Caki2 (cell line): ENCODE measurements at places on chromosomes 7 and 10. TPM values are rescaled to one million over a fixed set of nuclear protein-coding genes. Genes with fewer than 3 reads are reported as not detected.

- DNase-seq = no peak
These were observed 10.0 kb upstream of the INPP5F start for GRCh38 chr10:119715628-119716505.

GRCh38 chr7:99618726-99619125, 2.0 kb downstream of the ZSCAN25 start:
- DNase-seq = peak; percentile 17

Gene ATOH7
- total RNA-seq = not detected in 2 replicates

DNA sequence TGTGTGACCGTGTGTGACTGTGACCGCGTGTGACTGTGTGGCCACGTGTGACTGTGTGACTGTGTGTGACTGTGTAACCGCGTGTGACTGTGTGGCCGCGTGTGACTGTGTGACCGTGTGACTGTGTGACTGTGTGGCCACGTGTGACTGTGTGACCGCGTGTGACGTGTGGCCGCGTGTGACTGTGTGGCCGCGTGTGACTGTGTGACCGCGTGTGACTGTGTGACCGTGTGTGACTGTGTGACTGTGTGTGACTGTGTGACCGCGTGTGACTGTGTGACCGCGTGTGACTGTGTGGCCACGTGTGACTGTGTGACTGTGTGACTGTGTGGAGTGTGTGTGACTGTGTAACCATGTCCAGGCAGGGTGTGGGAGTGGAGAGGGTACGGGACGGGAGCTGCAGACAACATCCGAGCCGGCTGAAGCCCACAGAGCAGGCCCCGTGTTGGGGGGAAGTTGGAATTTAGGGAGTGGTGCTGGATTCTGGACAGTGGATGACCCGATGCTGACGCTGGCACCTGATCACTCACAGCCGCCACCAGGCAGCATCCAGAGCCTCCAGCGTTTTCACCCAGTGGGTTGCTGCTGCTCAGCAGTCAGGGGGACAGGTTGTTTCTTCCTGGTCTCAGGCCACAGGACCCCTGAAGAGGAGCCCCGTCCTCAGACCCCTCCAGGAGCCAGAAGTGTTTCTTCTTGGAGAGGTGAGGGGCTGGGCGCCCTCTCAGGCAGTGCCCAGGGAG, 503.5 kb downstream of the DNAJB6 start:
- DNase-seq = no peak

DNA sequence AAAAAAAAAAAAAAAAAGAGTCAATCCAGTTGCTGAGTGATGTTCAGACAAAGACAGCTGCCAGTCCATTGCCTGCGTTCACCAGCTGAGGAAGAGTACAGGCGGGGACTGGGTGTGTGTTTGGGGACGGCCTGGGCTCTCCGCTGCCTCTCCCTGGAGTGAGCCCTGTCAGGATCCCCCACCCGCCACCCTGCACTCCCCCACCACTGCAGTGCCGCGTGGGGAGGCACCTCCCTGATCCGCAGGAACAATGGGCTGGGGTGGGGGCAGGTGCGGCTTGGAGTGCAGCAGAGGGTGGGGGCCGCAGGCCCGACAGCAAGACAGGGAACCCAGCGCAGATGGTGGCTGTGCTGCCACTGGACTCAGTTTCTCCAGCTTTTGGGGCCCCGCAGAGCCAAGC, 1.4 kb downstream of the HSPA12A start:
- no peak for DNase-seq

Gene TAS2R3
- not detected in 2 replicates for total RNA-seq

DNA sequence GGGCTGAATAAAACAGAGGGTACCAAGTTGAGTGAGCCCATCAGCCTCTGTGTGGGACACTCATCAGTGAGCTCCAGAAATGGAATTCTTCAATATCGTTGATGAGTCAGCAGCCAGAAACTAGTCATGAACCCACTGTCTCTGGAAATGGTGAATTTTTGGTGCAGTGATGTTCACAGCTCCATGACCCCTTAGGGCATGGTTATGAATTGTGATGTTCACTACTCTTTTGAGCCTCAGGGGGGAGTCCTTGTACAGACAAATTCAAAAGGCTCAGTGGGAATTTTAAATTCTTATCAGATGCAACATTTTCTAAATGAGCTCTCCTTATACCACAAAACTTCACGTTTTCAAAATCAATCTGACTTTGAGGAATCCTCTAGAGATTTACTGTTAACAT, 335.7 kb downstream of the PHTF2 start:
- peak; percentile 2 for DNase-seq

DNA sequence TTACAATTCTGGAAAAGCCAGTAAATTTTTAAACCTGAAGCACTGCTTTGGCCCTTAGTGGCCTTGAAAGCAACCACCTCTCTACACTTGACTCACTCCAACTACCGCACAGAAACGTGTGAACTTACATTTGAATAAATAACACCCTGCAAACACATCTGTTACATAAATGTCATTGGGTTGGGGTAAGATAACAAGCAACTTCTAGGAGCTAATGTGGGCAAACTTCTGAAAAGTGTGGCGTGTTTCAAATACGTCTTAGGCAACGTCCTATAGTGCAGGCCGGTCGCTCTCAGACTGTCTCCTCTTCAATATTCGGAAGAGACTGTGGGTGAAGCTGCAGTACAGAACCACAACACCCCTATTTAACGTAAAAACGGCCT, 474 bp downstream of the ORC5 start:
- no peak for DNase-seq

GRCh38 chr7:66697449-66698438, 42.8 kb upstream of the RABGEF1 start:
- no peak for DNase-seq

Gene VWA2
- not detected in 2 replicates for total RNA-seq

GRCh38 chr7:101626069-101626671, 2.9 kb downstream of the MYL10 start:
- DNase-seq = no peak

GRCh38 chr10:34907743-34908430, 92.8 kb upstream of the PARD3 start:
- no peak for DNase-seq

- peak; percentile 73 for DNase-seq
These were observed 85.8 kb upstream of the EGFR start for GRCh38 chr7:54932818-54933543.

Gene LRRC18
- total RNA-seq = not detected in 2 replicates

DNA sequence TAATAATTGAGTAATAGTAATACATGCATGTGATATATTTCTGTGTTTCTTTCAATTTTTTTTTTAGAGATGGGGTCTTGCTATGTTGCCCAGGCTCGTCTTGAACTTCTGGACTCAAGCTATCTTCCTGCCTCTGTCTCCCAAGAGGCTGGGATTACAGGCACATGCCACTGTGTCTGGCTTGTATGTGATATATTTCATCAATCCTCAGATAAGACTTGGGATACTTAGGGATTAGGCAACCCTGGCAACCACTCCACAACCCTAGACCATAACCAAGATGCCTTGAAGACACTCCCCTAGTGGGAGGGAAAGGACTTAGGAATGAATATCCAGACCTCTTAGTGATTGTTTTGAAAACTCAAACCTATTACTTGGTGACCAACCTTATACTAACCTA, 154.8 kb downstream of the CCDC3 start:
- DNase-seq = no peak

DNA sequence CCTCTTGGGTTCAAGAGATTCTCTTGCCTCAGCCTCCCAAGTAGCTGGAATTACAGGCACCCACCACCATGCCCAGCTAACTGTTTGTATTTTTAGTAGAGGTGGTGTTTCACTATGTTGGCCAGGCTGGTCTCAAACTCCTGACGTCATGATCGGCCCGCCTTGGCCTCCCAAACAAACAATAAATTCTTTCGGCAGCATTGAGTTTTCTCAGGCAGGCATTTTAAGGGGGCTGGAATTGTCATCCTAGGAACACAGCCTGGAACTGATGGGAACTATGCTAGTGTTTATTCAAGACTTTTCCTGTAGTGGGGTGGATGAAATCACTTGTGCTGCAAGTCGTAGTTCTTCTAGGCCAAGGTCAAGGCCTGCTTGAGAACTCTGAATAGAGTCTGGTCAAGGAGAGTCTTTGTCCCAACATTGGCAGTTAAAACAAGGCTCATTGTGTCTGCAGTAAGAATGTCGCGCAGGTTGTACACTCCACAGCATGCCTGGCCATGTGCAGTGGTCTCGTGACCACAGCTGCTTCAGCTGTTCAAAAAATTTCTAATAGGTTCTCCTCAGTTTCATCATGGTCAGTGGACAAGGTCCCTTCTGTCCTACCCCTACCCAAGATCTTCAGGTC, 92.8 kb downstream of the HECW1 start:
- DNase-seq = no peak

Gene ABCB4
- 0.03 TPM in 1 of 2 replicates, not detected in the other for total RNA-seq

Gene TUBB8
- total RNA-seq = not detected in 2 replicates

DNA sequence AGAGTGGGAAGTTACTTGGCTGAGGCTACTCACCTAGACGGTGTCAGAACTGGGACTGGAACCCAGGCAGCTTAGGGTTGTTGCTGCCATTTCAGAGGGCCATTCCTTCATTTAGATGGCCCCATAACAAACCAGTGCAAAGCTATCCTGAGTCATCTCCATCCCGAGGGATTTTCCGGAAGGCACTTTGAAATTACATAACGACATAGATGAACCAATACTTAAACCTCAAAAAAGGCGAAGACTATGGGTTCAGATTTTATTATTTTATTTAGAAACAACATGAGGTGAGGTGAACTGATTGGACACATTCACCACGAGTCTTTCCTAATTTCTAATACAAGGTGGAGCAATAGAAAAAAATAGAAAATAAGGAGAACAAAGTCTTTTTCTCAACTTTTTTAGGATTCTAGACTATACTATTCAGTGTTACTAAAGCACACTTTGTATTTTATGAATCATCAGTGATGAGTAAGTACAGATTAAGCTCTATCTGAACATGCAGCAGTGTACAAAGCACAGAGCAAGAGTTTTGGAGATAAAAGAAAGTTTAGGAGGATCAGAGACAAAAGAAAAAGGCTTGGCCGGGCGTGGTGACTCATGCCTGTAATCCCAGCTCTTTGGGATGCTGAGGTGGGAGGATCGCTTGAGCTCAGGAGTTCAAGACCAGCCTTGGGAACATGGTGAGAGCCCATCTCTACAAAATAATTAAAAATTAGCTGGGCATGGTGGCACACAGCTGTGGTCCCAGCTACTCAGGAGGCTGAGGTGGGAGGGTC, 79.5 kb upstream of the SVIL start:
- DNase-seq = no peak

Gene MEST
- 26.0 and 28.6 TPM in 2 replicates for total RNA-seq

Gene EMX2
- 3.2 TPM in 1 of 2 replicates, not detected in the other for total RNA-seq

DNA sequence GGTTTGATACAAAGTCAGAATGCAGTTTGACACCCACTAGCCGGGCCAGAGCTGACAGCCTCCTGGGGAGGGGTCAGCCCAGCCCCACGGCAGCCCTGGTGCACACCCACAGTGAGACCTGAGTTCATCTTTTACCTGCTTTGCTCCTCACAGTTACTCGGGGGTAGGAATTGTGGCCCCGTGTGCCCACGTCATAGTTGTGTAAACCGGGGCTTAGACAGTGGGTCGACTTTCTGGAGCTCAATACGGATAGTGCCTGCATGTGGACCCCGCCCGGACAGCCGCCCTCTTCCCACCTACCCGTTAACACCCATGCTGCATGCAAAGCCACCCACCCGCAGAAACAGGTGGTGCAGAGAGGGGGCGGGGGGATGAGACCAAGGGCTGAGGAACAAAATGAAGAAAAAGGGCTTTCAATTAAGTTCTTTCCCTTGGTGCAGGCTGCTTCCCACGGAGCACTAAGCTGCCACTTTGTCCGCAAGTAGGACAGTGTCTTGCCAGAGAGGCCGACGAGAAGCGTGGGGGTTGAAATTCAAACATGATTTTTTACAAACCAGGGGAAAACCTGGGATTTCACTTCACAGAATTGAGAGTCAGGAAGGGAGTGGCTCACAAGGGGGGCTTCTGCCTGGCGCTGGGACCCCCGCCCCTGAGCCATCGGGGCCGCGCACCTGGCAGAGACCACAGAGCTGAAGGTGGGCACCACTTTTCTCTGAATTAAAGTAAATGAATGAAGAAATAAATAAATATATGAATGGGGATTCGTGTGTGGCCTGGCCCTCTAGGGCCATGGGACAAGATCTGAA, 24.6 kb upstream of the FOXL3 start:
- DNase-seq = no peak

Gene ETV1
- total RNA-seq = 2.5 and 8.4 TPM in 2 replicates

Gene ADAM22
- 0.37 and 0.61 TPM in 2 replicates for total RNA-seq

Gene SPDYE1
- not detected in 2 replicates for total RNA-seq

DNA sequence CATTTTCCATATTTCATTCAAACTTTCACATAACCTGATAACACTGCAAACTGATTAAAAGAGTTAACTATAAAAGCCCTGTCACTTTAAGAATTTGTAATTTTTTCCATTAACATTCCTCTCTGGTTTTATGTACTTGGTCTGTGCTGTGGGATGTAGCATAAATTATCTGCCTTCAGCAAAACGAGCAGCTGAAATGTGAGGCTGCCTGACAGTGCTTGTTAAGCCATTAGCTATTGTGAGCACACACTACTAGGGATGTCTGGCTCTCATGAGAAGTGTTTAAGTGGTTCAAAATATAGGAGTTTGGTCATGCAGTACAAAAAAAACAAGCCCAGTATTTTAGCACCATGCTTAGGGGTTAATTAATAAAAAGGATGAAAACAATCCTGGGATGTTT, 63.0 kb downstream of the HOXA1 start:
- DNase-seq = peak; percentile 37

- DNase-seq = no peak
These were observed 381.7 kb downstream of the THSD7A start for GRCh38 chr7:11450281-11450680.

DNA sequence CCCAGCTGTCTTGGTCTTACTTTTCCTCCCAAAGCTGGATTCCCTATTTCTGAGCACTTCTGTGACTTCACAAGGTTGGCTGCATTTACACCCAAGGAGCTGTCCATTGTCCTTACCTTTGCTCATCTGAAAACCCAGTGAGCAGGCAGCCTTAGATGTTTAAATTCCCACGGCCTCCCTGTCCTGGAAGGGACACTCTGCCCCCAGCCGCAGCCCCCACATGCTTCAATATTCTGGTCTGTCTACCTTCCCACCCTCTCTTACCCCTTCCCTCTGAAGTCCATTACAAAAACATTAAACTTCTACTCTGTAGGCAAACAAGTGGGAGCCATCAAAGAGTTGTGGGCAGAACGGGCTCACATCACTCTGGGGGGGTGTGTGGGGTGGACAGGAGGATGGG, 73.8 kb upstream of the EFCAB10 start:
- DNase-seq = no peak

DNA sequence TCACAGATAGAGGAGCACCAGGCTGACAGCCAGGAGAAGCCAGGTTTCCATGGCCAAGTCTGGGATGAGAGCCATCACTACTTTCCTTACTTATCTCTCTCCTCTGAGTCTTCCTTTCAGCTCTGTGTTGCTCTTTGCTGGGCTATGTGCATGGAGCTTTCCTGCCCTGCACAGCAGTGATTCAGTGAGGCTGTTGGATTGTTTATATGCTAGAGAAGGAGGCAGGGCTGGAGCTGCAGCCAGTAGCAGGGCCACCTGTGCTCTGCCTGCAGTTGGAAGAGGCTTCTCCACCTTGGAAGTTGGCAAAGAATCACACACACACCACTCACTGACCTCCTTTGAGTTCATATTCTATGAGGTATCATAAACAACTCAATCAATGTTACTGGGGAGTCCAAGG, at the start of gene CYP3A4:
Gene CYP3A4 (minus strand): TSS at position 178 of the 400 bp plus-strand sequence. CDS start 103 bp downstream, at position 75.
- DNase-seq = no peak
